ENCODE measurements at places on chromosomes 13 and 19.
A peak's percentile ranks its signal among the peaks of the same experiment; 100 is the strongest.

- DNase-seq: no peak
- H3K4me3 ChIP-seq: no peak overlapping the region
- no peaks in the 10 kb centered on the region for H3K27me3 ChIP-seq
- H3K27ac ChIP-seq: no peak overlapping the region
Measured at GRCh38 chr13:25267715-25268114, 19.6 kb downstream of the MTMR6 start.

- DNase-seq: no peak
- no peak overlapping the region for H3K27ac ChIP-seq
- no peaks in the 10 kb centered on the region for H3K27me3 ChIP-seq
- H3K36me3 ChIP-seq: no peaks in the 10 kb centered on the region
- H3K4me1 ChIP-seq: peaks cover 19% of the 10 kb centered on the region
- no peak overlapping the region for H3K4me3 ChIP-seq
Measured at GRCh38 chr19:46533078-46533620, 37.5 kb upstream of the PNMA8B start.

- no peaks in the 10 kb centered on the region for H3K27me3 ChIP-seq
- no peak overlapping the region for H3K27ac ChIP-seq
- no peak for DNase-seq
- H3K4me1 ChIP-seq: peaks cover 68% of the 10 kb centered on the region
Measured at GRCh38 chr19:2331601-2332246, 3.2 kb downstream of the SPPL2B start.

GRCh38 chr19:13121551-13122274 is 3.6 kb downstream of the NACC1 start:
- no peaks in the 10 kb centered on the region for H3K27me3 ChIP-seq
- DNase-seq: no peak

GRCh38 chr19:43984687-43985000 is 656 bp downstream of the ZNF155 start:
- peaks cover 14% of the 10 kb centered on the region for H3K36me3 ChIP-seq
- H3K27ac ChIP-seq: peak overlapping the region; percentile 89

GRCh38 chr19:48668332-48668731 is 4.5 kb downstream of the NTN5 start:
- no peak overlapping the region for H3K27ac ChIP-seq
- no peak overlapping the region for H3K4me3 ChIP-seq
- no peaks in the 10 kb centered on the region for H3K4me1 ChIP-seq
- no peaks in the 10 kb centered on the region for H3K27me3 ChIP-seq

DNA sequence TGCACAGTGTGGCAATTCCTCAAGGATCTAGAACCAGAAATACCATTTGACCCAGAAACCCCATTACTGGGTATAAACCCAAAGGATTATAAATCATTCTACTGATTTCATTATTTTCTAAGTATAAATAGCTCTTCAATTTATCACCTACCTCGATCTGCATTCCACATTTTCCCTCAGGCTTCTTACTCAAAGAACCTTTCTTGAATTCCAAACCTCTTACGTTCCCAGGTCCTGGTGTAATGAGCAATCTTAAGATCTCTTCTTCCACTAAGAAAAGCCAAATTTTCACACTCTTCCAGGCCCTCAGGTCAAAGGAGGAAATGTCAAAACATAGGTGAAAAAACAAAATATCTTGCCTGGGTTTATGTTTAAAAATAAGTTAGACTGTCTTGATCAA is 237.3 kb upstream of the GPC6 start:
- H3K4me1 ChIP-seq: no peaks in the 10 kb centered on the region
- DNase-seq: no peak
- H3K27me3 ChIP-seq: no peaks in the 10 kb centered on the region
- no peak overlapping the region for H3K4me3 ChIP-seq
- H3K36me3 ChIP-seq: no peaks in the 10 kb centered on the region

DNA sequence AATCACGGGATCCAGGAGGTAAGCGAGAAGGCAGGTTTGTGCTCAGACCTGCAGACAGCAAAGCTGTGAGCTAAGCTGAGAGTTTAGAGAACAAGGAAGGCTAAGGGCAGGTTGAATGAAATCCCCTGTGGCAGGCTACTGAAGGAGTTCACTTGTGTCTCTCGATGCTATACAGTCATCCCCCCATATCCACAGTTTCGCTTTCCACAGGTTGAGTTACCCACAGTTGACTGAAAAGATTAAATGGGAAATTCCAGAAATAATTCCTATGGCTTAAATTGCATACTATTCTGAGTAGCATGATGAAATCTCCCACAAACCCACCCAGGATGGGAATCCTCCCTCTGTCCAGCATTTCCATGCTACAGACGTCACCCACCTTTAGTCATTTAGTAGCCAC is 49.6 kb downstream of the ABCC4 start:
- no peak overlapping the region for H3K27ac ChIP-seq
- H3K36me3 ChIP-seq: no peaks in the 10 kb centered on the region
- no peak for DNase-seq
- H3K4me1 ChIP-seq: peaks cover 9% of the 10 kb centered on the region

DNA sequence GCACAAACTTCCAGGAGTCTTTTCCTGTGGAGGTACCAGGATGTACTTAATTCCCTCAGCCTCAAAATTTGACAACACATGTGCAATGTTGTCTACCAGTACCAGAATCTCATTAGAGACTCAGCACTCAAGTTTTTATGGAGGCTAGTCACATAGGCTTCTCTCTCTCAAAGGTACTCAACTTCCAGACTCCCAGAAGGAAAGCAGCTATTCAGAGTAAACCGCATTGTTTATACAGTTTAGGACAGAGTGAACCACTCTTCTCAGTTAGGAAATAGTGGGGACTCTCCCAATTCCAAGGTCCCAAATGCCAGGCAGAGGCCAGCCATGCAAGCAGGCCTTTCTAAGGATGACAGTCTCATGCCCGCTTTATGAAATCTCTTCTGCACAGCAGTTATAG is 8.5 kb upstream of the C1QTNF9B start:
- H3K27ac ChIP-seq: no peak overlapping the region
- H3K4me1 ChIP-seq: peaks cover 9% of the 10 kb centered on the region
- H3K27me3 ChIP-seq: peaks cover 13% of the 10 kb centered on the region
- no peak for DNase-seq

GRCh38 chr13:102701331-102701730 is 6.5 kb upstream of the METTL21C start:
- H3K27me3 ChIP-seq: no peaks in the 10 kb centered on the region
- no peaks in the 10 kb centered on the region for H3K36me3 ChIP-seq
- H3K4me1 ChIP-seq: no peaks in the 10 kb centered on the region
- DNase-seq: no peak
- H3K27ac ChIP-seq: no peak overlapping the region

DNA sequence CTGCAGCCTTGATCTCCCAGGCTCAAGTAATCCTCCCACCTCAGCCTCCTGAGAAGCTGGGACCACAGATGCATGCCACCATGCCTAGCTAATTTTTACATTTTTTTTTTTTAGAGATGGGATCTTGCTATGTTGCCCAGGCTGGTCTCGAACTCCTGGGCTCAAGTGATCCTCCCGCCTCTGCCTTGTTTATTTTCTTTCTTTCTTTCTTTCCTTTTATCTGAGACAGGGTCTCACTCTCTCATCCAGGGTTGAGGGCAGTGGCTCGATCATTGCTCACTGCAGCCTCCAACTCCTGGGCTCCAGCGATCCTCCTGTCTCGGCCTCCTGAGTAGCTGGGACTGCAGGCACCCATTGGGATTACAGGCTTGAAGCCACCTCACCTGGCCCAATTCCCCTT is 3.8 kb upstream of the GNG7 start:
- DNase-seq: no peak
- H3K27me3 ChIP-seq: no peaks in the 10 kb centered on the region
- no peak overlapping the region for H3K27ac ChIP-seq
- H3K4me1 ChIP-seq: peaks cover 14% of the 10 kb centered on the region
- no peaks in the 10 kb centered on the region for H3K36me3 ChIP-seq

- H3K4me1 ChIP-seq: peaks cover 7% of the 10 kb centered on the region
- no peak overlapping the region for H3K4me3 ChIP-seq
- peak; percentile 65 for DNase-seq
- peaks cover 19% of the 10 kb centered on the region for H3K36me3 ChIP-seq
- no peak overlapping the region for H3K27ac ChIP-seq
Measured at GRCh38 chr19:55348317-55349034, 6.0 kb downstream of the COX6B2 start.
